Aorta (tissue), 5 donors: ENCODE measurements at places on chromosomes 12 and 14. TPM values are rescaled to one million over a fixed set of nuclear protein-coding genes. Genes with fewer than 3 reads are reported as not detected.

GRCh38 chr12:79885911-79886490 is 48.9 kb downstream of the PPP1R12A start:
- no peak for DNase-seq

NPFF gene
- not detected for total RNA-seq

KRT77 gene
- not detected for total RNA-seq

SIX6 gene
- not detected for total RNA-seq

TAS2R46 gene
- 3.3 TPM for total RNA-seq

- no peak for DNase-seq
Measured at GRCh38 chr12:123828120-123828519, 66.0 kb downstream of the DNAH10 start.

DNAJC22 gene
- 0.24 TPM for total RNA-seq

LRIG3 gene
- total RNA-seq = 51.4 TPM

GRCh38 chr12:52708010-52708409 is 4.7 kb upstream of the KRT77 start:
- no peak for DNase-seq

DNA sequence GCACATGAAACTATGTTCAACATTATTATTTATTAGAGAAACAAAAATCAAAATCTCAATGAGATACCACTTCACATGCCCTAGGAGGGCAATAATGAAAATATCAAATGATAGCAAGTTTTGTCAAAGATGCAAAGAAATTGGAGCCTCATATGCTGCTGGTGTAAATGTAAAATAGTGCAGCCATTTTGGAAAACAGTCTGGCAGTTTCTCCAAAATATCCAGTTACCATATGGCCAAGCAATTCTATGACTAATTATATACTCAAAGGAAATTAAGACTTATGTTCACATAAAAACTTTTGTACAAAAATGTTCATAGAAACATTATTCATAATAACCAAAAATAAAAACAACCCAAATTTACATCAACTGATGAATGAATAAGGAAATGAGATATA is 313.6 kb upstream of the LMO3 start:
- no peak for DNase-seq

- DNase-seq = no peak
Measured at GRCh38 chr12:93102744-93103143, 173.6 kb upstream of the EEA1 start.

CLEC14A gene
- total RNA-seq = 36.8 TPM

ADAMTS20 gene
- total RNA-seq = not detected

- peak; percentile 73 for DNase-seq
Measured at GRCh38 chr14:24139272-24139934, 2.0 kb downstream of the EMC9 start.
